ENCODE measurements at places on chromosomes 12 and 14.

GRCh38 chr14:56092763-56093162 is 25.4 kb upstream of the PELI2 start:
- no peak for DNase-seq

GRCh38 chr12:131550121-131550520 is 160.8 kb upstream of the SFSWAP start:
- no peak for DNase-seq

DNA sequence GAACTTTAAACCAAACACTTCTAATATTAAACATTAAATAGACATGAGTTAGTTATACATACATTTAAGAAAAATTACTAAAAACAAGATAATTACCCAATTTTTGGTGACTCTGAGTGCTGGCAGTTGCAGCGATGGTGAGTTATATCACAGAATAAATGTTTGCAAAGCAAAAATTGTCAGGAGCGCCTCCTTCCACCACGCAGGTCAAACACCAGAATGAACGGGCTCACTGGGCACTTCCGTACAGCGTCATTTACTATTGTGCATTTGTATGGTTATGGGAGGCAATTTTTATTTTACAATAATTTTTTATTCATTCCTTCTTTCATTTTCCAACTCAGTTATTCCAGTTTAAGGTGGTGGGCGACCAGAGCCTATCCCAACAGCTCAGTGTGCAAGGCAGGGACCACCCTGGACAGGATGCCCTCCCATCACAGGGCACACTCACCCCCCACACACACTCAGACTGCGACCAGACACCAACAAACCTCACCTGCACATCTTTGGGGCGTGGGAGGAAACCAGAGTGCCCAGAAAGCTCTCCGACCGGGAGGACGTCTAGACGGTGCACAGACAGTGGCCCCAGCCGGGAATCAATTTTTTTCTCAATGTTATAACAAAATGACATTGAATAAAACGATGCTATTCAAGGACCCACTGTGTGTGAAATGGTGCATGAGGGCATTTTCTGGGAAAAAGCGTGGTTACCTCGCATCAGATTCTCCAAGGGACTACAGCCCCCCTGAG is 67.2 kb downstream of the TESC start:
- no peak for DNase-seq

- peak; percentile 51 for DNase-seq
Observed at GRCh38 chr12:131454418-131455217, 256.3 kb upstream of the SFSWAP start.

- no peak for DNase-seq
Observed at GRCh38 chr12:50887191-50887590, 44.5 kb downstream of the TMPRSS12 start.

- DNase-seq = no peak
Observed at GRCh38 chr12:18135509-18135908, 45.5 kb upstream of the RERGL start.

GRCh38 chr14:24789378-24789884 is 155.4 kb upstream of the GZMB start:
- peak; percentile 32 for DNase-seq
